ENCODE measurements at places on chromosomes 4 and X.

- DNase-seq = no peak
Measured at GRCh38 chr4:70704931-70705182, 16.5 kb downstream of the UTP3 start.

DNA sequence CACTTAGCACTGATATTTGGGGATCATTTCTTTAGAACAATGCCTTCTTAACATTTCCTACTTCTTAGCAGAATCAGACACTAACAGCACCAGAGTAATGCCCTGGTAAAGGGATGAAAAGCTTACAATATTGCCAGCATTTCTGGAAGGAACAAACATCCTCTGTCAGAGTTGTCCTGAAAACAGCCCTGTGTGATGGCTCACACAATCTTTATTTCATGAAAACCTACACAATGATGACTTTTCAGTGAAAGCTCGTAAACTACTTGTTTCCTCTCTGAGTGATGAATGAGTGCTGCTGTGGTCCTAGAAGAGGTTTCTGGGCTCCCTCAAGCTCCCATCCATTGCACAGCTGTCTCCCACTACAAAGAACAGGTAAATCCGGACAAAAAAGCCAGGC lies 52.8 kb downstream of the GPC4 start:
- DNase-seq = no peak

DNA sequence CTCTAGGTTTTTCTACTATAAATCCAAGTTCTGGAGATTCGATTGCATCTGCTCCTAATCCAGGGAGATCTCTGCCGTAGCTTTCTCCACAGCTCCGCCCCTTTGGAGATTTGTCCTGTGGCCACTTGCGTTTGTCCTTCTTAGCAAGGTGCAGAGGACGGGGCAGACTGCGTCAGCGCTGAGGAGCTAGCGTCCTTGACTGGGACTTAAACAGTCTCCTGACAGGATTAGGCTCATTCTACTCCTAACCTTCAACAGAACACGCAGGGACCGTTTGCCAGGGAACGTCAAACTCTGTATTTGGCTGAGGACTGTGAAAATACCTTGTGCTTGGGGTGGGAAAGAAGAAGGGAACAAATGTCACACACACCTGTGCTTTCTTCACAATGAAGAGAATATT lies 38.6 kb downstream of the SORBS2 start:
- DNase-seq = no peak

GRCh38 chr4:122712782-122713181 lies 19.7 kb upstream of the BBS12 start:
- no peak for DNase-seq

DNA sequence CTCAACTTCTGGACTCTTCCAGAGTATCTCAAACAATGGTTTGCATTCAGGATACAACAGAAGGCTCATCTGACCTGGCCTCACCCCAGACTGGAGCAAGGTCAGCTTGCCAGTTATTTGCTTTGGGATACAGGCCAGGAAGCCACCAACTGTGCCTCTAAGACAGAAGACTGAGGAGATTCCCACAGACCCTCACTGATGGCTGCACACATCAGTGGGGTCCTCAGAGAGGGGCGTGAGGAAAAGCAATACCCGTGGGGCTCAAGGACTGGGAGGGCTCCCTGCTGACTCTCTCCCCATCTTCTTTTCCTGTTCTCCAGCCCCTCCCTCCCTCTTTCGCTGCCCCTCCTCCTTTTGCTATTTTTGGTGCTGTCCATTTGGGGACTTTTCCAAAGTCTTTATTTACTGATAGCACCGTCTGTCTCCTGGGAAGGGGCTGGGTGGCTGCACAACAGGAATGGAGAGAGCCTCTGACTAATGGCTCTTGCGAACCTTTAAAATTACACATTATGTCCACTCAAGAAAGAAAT lies 23.2 kb downstream of the RELL1 start:
- DNase-seq = no peak

DNA sequence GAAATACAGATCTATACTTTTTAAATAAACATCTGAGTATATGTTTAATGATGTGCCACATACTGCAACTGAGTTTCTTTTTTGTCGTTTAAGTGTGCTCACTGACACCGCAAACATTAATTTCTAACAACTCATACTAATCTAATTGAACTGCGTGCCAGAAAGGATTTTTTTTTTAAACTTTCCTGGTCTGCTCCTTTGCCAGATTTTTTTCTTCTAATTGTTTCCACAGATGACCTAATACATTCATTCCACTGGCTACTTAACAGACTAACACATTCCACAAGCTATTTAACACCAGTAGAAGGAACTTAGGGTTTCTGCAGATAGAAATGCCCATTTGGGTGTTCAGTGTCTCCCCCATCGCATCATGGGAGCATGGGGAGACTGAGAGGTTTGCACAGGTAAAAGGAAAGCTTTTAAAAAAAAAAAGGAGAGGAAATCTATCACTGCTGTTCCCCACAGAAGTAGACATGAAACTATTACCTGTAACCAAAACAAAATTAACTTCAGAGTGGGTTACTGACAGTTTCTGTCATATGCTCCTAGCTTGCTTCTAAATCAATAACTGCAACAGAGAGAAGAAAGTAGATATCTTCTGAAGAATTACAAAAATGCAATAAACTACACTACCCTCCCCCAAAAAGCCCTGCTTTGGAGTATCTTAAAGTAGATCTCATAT lies 31.6 kb downstream of the SH3KBP1 start:
- DNase-seq = no peak

DNA sequence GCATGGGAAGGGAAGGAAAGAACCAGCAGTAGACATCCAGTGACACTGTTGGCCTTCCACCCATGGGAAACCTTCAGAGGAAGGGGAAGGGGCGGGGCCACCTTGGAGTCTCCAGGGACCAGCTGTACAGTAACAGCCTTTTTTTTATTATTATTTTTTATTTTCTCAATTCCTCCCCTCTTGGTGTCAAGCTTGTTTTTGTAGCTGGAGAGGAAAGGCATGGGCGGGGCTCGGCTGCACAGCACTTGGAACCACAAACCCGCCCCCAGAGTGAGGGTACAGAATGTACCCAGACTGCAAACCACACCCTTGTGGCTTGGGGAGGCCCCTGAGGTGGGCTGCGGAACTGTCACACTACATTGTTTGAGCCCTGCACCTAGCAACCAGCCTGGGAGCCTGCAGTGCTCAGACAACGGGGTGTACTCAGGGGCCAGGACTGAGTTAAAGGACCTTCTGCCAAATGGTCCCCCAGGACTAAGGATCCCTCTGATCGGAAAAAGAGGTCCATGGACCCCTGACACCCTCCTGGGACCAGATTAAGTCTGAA lies 45.7 kb downstream of the PRPS1 start:
- no peak for DNase-seq

- no peak for DNase-seq
Measured at GRCh38 chrX:19602866-19603622, 87.7 kb upstream of the MAP3K15 start.

- no peak for DNase-seq
Measured at GRCh38 chr4:38453253-38453881, 210.6 kb upstream of the KLF3 start.

DNA sequence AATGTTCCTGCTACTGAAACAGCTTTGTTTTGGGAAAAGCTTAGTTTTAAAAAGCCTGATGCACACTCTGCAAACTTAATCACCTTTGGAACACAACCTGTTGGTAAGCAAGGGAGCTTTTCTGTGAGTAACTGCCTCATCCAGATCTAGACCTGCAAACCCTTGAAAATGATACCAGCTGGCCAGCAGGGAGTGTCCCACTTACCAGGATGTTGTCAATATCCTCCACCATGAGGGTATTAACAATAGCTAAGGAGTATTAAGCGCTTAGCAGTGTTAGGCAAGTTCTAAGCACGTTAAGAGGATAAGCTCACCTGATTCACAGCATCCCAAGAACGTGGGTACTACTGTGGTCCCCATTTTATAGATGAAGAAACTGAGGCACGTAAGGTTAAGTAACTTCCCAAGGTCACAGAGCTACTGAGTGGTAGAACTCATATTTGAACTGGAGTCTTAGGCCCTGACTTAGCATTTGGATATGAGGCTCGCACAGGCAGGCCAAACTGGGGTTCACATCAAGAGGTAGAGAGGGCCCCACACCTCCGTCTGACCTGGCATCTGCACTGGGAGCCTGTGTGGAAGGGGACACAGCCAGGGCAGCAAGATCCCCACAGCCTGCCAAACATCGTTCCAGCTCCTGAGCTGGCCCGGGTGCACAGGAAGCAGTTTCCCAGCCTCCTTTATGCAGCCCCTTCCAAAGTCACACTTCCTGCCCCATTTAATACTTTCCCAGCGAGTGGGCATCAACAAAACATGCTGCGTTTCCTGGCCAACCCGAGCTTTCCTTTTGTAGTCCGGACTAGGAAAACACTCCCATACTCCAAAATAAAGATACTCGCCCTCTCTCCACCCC lies 32.7 kb downstream of the IRF2 start:
- DNase-seq = no peak

DNA sequence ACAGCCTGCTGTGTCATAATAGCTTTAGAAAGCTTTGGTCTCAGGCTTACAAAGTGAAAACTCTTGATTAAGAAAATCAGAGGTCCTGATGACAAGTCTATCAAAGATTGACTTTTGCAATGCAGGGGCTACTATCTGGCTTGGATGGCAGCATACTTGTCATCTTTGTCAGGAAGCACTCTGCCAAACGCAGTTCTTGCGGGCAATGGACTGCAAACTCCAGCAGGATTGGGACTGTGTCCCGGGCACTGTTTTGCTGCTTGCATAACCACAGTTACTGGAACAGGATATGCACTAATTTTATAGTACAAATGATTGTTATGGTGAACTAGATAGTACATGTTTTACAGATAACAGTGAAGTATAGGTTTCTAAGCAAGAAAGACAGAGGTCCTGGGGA lies 185.6 kb downstream of the IQCM start:
- no peak for DNase-seq

GRCh38 chr4:36269101-36269500 lies 12.3 kb upstream of the DTHD1 start:
- DNase-seq = no peak

Data from NCI-H1417 treated with DMSO at 0.1 percent for 48 hours (cell line).